ENCODE measurements at places on chromosomes 1 and 21. TPM values are rescaled to one million over a fixed set of nuclear protein-coding genes. Genes with fewer than 3 reads are reported as not detected.

DNA sequence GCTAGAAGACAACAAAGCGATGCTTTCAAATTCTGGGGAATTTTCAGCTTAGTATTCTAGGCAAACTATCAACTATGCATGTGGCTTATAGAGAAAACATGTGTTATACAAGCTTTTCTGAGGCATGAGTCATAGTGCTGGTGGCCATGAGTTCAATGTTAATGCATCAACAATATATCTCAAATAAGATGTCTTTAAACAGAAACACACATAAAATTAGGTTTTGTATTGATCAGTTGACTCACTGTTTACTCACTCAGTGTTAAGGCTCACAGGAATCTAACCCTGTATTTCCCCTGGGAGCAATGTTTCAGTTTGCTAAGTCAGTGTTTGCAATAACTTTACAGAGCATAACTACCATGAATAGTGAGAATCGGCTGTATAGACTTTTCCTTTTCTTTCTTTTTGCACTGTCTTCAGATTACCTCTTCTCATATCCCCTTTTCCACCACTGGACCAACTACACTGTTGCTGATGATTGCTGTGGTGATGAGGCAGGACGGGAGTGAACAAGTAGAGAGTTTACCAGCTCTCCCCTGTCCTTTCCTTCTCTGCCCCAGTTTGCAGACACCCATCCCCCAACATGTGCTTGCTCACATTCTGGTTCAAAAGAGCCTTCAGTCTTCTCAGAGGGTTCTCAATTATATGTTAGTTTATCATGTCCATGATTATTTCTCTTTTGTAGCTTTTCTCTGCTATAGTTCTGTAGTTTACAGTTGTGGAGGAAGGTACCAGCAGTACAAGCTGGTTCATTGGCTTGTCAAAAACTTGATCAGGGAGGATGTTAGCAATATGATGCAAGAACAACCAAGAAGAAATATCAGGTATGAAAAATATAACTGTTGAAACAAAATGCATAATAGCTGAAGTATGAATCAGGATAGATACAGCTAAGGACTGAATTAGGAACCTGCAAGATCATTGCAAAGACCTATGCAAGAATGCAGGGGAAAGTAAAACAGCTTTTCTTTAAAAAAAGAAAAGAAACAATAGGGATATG lies 23.9 kb downstream of the CD2 start:
- DNase-seq, result no peak

- no peak for DNase-seq
These were observed 273.1 kb downstream of the MRPL39 start for GRCh38 chr21:25334046-25334730.

DNA sequence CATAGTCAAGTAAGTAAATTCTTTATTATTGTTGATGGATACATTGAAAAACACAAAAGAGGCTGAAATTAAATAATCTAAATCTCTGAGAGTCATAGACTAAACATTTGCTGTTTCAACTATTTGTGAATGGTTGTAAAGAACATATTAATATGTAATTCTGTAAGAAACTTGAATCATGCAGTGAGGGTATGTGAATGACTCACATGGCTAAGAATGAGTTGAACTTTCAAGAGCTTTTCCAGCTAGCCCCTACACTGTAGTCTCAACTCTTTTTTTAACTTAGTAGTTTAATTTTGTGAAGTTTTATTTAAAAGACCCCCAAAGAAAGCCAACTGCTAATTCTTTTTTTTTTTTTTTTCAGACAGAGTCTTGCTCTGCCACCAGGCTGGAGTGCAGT lies 588.1 kb downstream of the DPYD start:
- DNase-seq, result no peak

GRCh38 chr1:85220756-85221201 lies 20.0 kb upstream of the SYDE2 start:
- DNase-seq, result no peak

- no peak for DNase-seq
These were observed 22.8 kb downstream of the DHRS3 start for GRCh38 chr1:12594966-12595756.

GRCh38 chr1:58779059-58779754 lies 4.6 kb downstream of the JUN start:
- DNase-seq, result no peak

GRCh38 chr1:76793594-76793993 lies 73.7 kb upstream of the ST6GALNAC5 start:
- no peak for DNase-seq

DNA sequence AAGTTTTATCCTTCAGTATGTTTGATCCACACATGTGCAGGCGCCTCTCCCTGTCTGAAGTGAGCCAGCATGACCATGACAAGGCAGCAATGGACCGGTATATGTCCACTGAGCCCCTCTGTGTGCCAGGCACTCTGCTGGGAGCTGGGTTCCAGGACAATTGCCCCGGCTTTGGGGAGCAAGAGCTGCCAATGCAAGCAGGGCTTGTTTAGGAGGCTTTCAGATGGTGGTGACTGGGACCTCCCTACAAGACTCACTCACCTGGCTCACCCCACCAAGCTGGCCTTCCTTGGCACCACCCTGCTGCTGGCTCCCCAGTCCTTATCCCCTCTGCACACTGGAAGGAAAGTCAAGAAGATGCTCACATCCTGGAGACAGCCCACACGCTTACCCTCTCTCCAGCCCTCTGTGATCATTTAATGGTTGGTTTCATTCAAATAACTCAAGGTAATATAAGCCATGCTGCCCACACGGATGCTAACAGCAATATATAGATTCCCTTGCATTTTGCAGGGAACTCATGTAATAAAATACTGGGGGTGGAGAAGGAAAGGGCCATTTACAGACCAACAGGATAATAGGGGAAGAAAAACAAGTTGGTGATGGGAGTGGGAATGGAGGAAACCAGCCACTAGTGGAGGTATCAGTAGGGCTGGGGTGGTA lies 23.6 kb downstream of the KCND3 start:
- no peak for DNase-seq

GJB3 gene
- 0.08 TPM for total RNA-seq

FYB2 gene
- total RNA-seq, result 19.4 TPM

DNAJC28 gene
- total RNA-seq, result 2.3 TPM

SELP gene
- total RNA-seq, result 0.78 TPM

Data from left lobe of liver (tissue), 2 donors.